ENCODE measurements at places on chromosomes 6 and 20.

DNA sequence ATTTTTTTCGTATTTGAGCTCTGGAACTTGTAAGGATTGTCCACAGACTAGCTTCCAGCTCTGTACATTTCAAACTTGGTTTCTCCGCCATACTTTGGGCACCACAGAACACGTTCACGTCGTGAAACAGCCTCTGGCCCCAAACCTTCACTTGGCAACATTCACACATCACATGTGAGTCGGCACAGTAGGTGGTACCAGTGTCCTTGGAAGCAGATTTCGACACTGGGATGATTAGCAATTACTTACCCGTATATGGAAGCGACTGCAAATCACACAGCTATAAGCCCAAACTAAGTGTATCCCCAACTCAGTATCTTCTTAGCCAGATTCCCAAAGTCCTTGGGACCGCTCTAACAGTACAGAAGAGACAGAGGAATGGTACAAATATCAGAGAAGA, 60.2 kb downstream of the MAFB start:
- no peaks in the 10 kb centered on the region for H3K27me3 ChIP-seq
- no peaks in the 10 kb centered on the region for H3K4me1 ChIP-seq
- H3K27ac ChIP-seq = no peak overlapping the region
- H3K4me3 ChIP-seq = no peak overlapping the region
- no peaks in the 10 kb centered on the region for H3K36me3 ChIP-seq

DNA sequence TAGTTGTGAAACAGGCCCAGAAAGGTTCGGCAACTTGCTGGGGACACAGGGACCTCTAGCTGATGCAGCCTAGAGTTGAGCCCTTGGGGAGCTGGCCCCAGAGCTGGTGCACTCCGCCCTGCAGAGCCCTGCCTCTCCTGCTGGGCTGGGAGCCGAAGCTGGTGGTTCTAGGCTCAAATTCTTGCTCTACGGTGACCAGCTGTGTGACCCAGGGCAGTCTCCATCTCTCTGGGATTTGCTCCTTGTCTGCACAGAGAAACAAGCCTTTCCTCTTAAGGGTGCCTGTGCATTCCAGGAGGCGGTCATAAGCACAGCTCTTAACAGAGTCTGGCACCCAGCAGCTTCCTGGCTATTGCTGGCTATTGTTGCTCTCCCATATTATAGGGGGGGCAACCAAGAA, 47.4 kb downstream of the RBM38 start:
- no peak overlapping the region for H3K4me3 ChIP-seq
- peaks cover 25% of the 10 kb centered on the region for H3K4me1 ChIP-seq
- DNase-seq = peak; percentile 71
- H3K36me3 ChIP-seq = no peaks in the 10 kb centered on the region
- no peaks in the 10 kb centered on the region for H3K27me3 ChIP-seq
- H3K27ac ChIP-seq = no peak overlapping the region

GRCh38 chr6:71967436-71967835, 81.1 kb downstream of the RIMS1 start:
- no peak overlapping the region for H3K4me3 ChIP-seq
- no peaks in the 10 kb centered on the region for H3K27me3 ChIP-seq
- no peaks in the 10 kb centered on the region for H3K36me3 ChIP-seq

- H3K4me1 ChIP-seq = no peaks in the 10 kb centered on the region
- no peak overlapping the region for H3K27ac ChIP-seq
- H3K27me3 ChIP-seq = no peaks in the 10 kb centered on the region
- no peak overlapping the region for H3K4me3 ChIP-seq
These were observed 549.4 kb downstream of the UTRN start for GRCh38 chr6:144834426-144835038.

- no peak overlapping the region for H3K4me3 ChIP-seq
- H3K4me1 ChIP-seq = peaks cover 5% of the 10 kb centered on the region
- H3K27me3 ChIP-seq = no peaks in the 10 kb centered on the region
- DNase-seq = no peak
- peaks cover 57% of the 10 kb centered on the region for H3K36me3 ChIP-seq
These were observed 23.3 kb downstream of the ARFGEF2 start for GRCh38 chr20:48944663-48945297.

GRCh38 chr6:18501663-18502013, 114.5 kb downstream of the RNF144B start:
- no peak overlapping the region for H3K4me3 ChIP-seq
- H3K4me1 ChIP-seq = peaks cover 27% of the 10 kb centered on the region
- DNase-seq = peak; percentile 82

GRCh38 chr20:44296011-44296410, 15.0 kb downstream of the FITM2 start:
- no peak overlapping the region for H3K27ac ChIP-seq
- DNase-seq = no peak
- no peaks in the 10 kb centered on the region for H3K36me3 ChIP-seq
- no peaks in the 10 kb centered on the region for H3K4me1 ChIP-seq
- no peak overlapping the region for H3K4me3 ChIP-seq

- H3K4me3 ChIP-seq = no peak overlapping the region
- no peaks in the 10 kb centered on the region for H3K4me1 ChIP-seq
- H3K27ac ChIP-seq = no peak overlapping the region
- H3K27me3 ChIP-seq = no peaks in the 10 kb centered on the region
- no peak for DNase-seq
- peaks cover 45% of the 10 kb centered on the region for H3K36me3 ChIP-seq
These were observed 105.5 kb downstream of the TULP4 start for GRCh38 chr6:158417760-158418098.

- H3K4me3 ChIP-seq = no peak overlapping the region
- H3K4me1 ChIP-seq = no peaks in the 10 kb centered on the region
- DNase-seq = no peak
- H3K36me3 ChIP-seq = no peaks in the 10 kb centered on the region
- H3K27ac ChIP-seq = no peak overlapping the region
- no peaks in the 10 kb centered on the region for H3K27me3 ChIP-seq
These were observed 14.4 kb downstream of the ADTRP start for GRCh38 chr6:11764250-11764604.

- H3K27ac ChIP-seq = no peak overlapping the region
- H3K4me1 ChIP-seq = no peaks in the 10 kb centered on the region
- no peak for DNase-seq
- H3K36me3 ChIP-seq = no peaks in the 10 kb centered on the region
- no peaks in the 10 kb centered on the region for H3K27me3 ChIP-seq
- H3K4me3 ChIP-seq = no peak overlapping the region
These were observed 144.6 kb downstream of the LRFN2 start for GRCh38 chr6:40442591-40442990.

GRCh38 chr6:951399-952181, 258.7 kb upstream of the EXOC2 start:
- H3K4me3 ChIP-seq = no peak overlapping the region
- H3K27me3 ChIP-seq = peaks cover 12% of the 10 kb centered on the region
- no peak for DNase-seq
- H3K36me3 ChIP-seq = no peaks in the 10 kb centered on the region
- no peaks in the 10 kb centered on the region for H3K4me1 ChIP-seq

GRCh38 chr6:63790334-63790733, 154.7 kb downstream of the PHF3 start:
- H3K27ac ChIP-seq = no peak overlapping the region
- H3K4me3 ChIP-seq = no peak overlapping the region
- H3K4me1 ChIP-seq = no peaks in the 10 kb centered on the region

DNA sequence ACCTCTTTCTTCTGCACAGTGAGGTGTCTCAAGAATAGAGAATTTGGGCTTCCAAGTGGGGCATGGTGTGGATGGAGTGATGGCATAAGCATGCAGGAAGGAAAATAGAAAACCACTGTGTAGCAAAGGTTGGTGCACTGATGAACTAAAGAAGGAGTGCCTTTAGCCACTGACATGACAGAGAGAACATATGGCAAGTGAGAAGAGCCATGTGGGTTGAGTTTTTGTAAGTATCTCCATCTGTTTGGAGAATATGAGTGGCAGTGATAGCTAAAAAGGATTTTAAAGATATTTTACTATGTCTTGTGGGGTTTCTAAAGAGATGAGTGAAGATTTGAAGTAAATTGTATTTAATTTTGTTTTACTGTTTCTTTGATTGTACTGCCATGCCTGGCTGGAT, 160.5 kb upstream of the GRIK2 start:
- no peak for DNase-seq
- H3K36me3 ChIP-seq = no peaks in the 10 kb centered on the region
- no peaks in the 10 kb centered on the region for H3K4me1 ChIP-seq
- H3K27ac ChIP-seq = no peak overlapping the region
